ENCODE measurements at places on chromosomes 7 and 10.

DNA sequence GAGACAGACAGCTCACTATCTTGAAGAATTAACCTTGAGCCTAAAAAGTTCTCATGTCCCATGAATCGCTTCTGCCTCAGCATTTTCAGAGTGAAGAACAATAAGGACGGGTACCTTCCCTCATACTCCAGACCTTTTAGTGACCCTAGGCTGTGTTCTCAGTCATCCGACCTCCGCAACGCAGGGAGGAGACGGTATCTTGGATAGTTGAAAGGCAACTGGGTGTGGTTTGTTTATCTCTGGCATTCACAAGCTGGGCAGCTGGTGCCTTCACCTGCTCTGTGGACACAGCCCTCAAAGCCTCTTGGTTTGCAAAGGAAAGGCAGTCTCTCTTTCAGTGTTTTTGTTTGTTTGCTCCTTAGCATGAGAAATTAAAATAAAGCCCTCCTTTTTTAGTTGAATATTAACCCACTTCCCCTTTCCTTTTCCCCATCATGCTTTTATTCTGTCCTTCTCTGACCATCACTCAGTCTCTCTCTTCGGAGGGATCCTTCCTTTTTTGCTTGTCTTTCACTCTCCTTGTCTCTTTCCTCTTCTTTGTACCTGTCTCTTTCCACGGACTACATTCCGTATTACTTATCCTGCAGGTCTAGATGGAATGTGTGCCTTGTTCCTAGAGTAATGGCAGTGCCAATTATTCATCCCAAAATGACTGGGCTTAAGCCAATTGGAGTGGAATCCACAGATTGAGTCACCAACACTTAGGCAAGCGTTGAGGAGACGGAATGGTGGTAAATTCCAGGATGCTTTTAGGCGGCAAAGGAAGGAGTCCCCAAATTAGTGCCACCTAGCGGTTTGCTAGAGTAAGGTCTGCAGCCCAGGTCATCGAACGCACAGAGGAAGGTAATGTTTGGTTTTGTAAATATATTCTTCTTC, 45.8 kb downstream of the PRR15 start:
- H3K36me3 ChIP-seq = peaks cover under 1% of the 10 kb centered on the region
- DNase-seq = no peak
- H3K27ac ChIP-seq = no peak overlapping the region
- peaks cover 5% of the 10 kb centered on the region for H3K4me1 ChIP-seq
- peaks cover 6% of the 10 kb centered on the region for H3K27me3 ChIP-seq

- no peak overlapping the region for H3K4me3 ChIP-seq
- no peak for DNase-seq
- H3K36me3 ChIP-seq = peaks cover 11% of the 10 kb centered on the region
- peaks cover 2% of the 10 kb centered on the region for H3K27me3 ChIP-seq
Measured at GRCh38 chr10:91471602-91472001, 61.5 kb downstream of the HECTD2 start.

DNA sequence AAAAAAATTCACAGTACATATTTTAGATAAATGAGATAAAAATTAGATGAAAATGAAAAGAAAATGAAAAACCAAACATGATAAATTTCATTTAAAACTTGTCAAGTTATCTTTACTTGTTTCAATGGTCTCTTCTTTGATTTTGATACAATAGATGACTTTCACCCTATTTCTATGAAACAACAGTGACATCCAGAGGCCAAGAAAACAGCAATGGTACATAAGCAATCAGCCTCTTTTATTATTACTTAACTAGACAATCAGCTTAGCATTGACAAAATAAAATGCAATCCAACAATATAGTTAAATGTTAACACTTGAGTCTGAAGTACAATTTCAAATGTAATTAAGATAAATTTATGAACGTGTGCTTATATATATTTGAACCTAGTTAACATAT, 74.8 kb upstream of the GPR37 start:
- H3K4me3 ChIP-seq = no peak overlapping the region
- H3K36me3 ChIP-seq = peaks cover 9% of the 10 kb centered on the region
- DNase-seq = no peak
- H3K27me3 ChIP-seq = no peaks in the 10 kb centered on the region
- H3K27ac ChIP-seq = no peak overlapping the region

DNA sequence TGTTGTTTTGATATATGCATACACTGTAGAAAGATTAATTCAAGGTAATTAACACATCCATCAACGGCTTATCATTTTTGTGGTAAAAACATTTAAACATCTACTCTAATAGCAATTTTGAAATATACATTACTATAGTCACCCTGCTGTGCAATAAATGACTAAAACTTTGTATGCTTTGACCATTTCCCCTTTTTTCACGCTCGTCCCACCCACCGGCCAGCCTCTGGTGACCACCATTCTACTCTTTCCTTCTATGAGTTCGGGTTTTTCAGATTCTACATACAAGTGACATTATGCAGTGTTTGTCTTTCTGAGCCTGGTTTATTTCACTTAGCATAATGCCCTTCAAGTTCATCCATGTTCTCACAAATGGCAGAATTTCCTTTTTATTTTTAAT, 21.3 kb downstream of the CYCS start:
- DNase-seq = no peak
- H3K4me3 ChIP-seq = no peak overlapping the region
- no peak overlapping the region for H3K27ac ChIP-seq
- H3K4me1 ChIP-seq = no peaks in the 10 kb centered on the region
- peaks cover 4% of the 10 kb centered on the region for H3K27me3 ChIP-seq

DNA sequence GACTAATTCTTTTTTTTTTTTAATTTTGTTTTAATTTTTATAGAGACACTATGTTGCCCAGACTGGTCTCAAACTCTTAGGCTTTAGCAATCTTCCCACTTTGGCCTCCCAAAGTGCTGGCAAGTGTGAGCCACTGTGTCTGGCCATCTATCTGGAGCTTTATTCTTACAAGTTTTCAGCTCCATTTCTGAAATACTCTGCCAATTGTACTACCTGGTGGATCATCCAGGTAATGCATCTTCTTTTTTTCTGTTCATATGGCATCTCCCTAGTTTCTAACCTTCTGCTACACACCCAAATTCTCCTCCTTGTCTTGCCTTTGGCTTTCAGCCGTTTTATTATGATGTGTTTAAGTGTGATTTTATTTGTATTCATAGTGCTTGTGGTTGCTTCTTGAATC, 40.2 kb downstream of the ZNF365 start:
- no peak for DNase-seq
- H3K4me3 ChIP-seq = no peak overlapping the region
- H3K4me1 ChIP-seq = no peaks in the 10 kb centered on the region
- peaks cover 4% of the 10 kb centered on the region for H3K36me3 ChIP-seq
- no peak overlapping the region for H3K27ac ChIP-seq

Measured in memory B cell (primary cell).